Retina (tissue), 1 donor: ENCODE measurements at places on chromosomes 7 and 10.

DNA sequence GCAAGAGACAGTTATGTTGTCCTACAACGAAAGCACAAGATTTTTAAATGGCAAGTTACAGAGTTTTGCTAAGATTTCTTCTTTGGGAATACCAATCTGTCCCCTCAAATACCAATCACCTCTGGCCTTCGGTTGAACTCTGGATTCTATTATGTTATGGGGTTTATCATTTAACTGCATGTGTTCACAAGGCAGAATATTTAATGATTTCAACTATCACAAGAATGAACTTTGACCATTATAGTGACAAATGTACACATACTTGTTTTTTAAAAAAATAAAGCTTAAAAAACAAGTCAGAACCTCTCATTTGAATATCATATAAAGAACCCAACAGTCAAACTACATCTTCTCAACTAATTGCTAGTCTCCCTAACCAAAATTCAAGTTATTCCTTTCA lies 11.3 kb downstream of the OAT start:
- DNase-seq = no peak

- DNase-seq = no peak
These were observed 184.0 kb downstream of the ADAM12 start for GRCh38 chr10:126204320-126204719.

GRCh38 chr7:159115601-159116501 lies 28.8 kb downstream of the VIPR2 start:
- no peak for DNase-seq

DNA sequence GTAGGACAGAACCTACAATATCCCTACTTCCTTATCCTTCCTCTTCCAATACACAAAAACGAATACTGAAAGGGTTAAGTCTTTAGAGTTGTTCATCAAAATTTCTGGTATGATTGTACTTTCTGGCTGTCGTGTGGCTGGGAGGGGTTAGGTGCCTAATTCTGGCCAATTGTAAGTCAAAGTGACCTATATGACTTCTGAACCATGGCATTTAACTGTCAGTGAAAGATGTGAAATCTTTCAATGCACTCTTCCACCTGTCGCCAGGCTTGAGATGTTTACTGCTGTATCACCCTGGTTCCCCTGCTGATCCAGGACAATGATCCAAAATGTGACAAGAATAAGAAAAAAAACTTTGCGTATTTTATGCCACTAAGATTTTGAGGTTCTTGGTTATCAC lies 20.8 kb downstream of the EPC1 start:
- DNase-seq = no peak

- no peak for DNase-seq
These were observed 54.6 kb downstream of the VSTM2A start for GRCh38 chr7:54596747-54597146.

DNA sequence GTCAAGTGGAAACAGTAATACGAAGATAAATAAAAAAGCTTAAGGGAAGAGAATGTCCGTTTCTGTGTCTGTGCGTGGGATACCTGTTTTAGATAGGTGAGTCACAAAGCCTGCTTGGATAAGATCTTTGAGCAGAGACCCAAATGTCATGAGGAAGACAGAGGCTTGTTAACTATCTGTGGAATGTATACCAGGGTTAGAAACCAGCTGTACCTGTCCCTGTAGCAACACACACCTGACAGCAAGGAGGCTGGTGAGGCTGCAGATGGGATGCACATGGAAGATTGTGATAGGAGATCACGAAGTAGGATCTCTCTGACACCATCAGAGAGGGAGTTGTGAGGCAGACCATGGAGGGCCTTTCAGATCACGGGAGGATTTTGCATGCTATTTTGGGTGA lies 105.3 kb downstream of the ARHGAP21 start:
- DNase-seq = no peak

DNA sequence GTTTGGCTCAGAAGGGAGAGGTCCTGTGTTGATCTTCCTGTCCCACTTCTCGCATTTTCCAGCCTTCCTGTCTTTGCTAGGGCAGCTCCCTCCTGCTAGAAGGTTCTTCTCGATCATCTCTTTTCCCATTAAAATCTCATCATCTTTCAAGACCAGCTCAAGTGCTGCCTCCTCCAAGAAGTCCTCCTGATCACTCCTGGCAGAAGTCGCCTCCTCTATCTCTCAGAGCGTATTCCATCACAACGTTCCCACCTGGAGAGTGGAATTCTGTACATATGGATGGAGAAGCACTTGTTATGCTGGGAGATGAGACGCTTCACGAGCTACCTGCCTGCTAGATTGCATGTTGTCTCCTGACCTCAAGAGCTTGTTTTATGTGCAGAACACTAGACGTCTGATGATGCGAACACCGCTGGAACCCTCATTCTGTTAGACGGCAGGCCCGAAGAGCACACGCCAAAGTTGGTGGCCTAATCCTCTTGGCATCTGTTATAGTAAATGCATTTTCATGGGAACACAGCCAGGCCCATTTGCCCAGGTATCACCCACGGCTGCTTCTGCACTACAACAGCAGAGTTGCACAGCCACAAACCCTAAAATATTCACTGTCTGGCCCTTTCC lies 68.0 kb upstream of the INSIG1 start:
- no peak for DNase-seq

DNA sequence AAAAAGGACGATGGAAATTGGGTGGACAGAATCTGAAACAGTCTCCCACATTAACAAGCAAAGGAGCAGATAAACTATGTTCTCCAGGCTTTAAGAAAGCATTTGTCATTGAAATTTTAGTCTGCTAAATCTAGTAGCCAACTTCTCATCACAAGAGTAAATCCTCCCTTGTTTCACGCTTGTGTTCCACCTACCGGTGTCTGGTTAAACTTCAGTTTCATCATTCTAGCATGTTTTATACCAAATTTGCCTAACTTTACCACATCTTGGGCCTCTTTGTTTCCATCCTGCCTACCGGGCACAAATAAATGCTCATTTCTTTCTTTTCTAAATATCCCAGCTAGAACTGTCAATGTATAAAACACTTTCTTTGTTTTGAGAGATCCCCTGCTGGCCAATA lies 5.8 kb downstream of the LIPA start:
- DNase-seq = no peak

- DNase-seq = peak; percentile 64
These were observed 655 bp downstream of the PTPRE start for GRCh38 chr10:127907411-127908105.

- no peak for DNase-seq
These were observed 134.6 kb downstream of the SEMA3A start for GRCh38 chr7:84060000-84060399.

GRCh38 chr7:82067628-82068264 lies 297.9 kb upstream of the HGF start:
- DNase-seq = no peak

DNA sequence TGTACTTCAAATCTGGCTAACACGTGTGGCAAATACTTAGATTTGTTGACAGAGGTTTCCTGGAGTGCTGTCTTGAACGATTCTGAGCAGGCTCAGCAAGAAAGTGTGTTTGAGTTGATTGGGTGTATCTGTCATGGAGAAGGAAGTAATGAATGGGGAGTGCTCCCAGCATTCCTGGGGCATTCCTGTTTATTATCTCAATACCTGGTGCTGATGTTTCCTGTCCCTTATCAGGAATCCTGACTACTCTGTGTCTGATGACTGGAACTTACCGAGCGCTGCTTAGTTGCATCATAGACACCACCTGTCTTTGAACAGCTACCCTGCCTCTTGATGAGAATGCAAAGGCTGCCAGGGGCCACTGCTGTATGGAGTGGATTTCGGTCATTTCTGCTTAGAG lies 41.0 kb upstream of the TMEM248 start:
- DNase-seq = no peak

DNA sequence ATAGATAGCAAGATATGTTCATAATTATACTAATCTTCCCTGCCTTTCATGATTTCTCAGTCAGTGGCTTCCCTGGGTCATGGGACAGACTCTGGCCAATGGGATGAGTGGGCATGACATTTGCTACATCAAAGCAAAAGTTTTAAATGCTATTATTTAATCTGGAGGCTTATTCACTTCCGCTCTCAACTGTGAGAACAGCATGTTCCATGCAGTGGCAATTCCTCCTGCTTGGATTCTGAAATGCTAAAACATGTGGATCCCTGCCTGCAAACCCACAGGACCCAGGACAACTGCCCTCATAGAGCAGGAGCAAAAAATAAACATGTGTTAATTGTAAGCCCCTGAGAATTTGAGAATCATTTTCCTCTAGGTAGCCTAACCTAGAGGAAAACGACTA lies 1412.4 kb upstream of the CELF2 start:
- DNase-seq = no peak

- DNase-seq = peak; percentile 88
These were observed 95.1 kb upstream of the DIP2C start for GRCh38 chr10:784403-785088.

DNA sequence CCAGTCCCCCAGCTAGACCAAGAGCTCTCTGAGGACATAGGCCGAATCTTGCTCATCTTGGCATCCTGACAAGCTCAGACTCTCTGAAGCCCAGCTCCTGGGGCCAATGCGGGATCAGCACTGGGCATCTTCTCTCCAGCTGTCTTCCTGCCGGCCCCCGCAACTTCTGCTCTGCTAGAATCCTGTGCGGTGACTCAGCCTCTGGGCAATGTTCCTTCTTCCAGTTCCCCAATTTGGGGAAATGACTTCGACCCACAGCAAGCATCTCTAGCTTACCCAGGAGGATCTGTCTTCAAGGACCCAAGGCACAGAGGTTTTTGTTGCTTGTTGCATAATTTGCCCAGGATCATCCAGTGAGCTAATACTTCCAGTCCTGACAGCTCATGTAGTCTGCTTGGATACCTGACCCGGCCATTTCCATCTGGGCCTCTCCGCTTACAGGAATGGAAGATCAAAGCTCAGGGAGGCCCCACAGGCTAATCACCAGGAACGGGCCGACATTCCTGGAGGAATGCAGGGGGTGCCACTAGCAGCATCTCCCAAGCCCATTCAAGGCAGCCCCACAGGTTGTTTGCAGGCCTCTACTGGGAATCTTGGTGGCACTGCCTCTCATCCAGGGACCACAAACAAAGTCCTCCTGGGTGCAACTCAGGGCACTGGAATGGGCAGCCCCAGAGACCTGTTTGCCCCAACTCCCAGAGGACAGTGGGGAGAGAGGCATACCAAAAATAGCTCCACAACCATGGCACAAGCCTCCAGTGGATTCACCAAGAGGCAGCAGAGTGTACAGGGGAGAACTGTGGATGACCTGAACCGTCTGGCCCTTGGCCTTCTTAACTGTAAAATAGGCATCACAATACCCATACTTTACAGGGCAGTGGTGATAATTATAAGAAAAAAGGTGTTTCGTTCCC lies 151.9 kb downstream of the NEURL1 start:
- DNase-seq = no peak

DNA sequence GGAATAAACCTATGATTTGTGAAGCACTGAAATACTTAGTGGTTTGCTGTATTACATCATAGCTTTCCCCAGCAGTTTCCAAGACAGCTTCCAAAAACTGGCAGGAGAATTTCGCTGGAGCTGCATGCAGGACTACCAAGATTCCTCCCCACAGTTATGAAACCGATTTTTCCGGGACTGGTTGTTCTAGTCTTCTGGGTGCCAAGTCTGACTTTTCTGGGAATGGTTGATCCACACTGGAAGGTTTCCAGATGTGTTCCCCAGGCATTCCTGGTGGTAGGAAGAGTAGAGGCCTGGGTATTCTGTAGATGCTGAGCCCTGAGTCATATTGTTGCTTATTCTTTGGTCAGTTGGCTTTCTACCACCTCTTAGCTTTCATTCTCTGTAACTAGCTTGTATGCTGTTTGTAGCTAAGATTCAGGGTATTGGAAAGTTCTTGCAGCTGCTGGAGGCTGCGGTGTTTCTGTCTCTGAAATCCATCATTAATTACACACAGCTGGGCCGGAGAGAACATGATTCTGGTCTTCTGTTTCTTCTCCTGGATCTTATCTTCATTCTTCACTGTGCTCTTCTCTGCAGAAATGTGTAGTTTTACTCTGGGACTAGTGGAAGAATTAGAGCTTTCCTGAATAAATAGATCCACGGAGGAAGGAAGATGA lies 6.3 kb downstream of the ABCC2 start:
- DNase-seq = no peak

DNA sequence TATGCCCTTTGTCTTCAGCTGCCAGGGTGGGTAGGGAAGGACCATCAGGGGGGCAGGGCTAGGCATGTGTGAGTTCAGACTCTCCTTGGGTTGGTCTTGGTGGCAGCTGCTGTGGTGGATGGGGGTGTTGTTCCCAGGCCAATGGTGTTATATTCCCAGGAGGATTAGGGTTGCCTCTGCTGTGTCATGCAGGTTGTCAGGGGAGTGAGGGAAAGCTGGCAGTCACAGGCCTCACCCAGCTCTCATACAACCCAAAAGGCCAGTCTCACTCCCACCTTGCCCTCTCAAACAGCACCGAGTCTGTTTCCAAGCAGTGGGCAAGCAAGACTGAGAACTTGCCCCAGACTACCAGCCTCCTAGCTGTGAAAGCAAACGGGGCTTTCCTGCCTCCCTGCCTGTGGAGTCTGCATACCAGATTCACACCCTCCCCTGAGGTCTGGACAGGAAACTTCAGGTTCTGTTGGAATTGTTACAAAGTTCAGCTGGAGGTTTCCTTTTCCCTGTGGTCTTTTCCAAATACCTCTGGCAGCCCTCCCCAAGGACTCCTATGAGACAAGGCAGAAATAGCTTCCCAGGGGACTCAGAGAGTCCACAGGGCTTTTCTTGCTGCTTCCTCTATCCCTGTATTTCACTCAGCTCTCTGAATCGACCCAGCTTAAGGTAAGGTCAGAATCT lies 1.4 kb downstream of the HYAL4 start:
- DNase-seq = no peak

- no peak for DNase-seq
These were observed 5.5 kb upstream of the MDFIC start for GRCh38 chr7:114916261-114916892.

DNA sequence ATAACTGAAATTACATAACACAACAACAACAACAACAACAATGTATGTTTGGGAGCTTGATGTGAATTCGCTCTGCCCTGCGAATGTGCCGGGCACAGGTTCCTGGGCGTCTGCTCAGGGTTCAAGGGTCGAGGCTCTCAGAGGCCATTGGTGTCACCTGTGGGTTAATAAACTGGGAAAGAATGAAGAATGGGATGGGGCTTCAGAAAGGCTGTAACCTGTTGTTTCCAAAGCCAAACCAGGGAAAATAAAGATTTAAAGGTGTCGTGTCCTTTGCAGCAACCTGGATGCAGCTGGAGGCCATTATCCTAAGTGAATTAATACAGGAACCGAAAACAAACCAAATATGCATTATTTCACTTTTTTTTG lies 17.3 kb upstream of the KLRG2 start:
- DNase-seq = no peak

DNA sequence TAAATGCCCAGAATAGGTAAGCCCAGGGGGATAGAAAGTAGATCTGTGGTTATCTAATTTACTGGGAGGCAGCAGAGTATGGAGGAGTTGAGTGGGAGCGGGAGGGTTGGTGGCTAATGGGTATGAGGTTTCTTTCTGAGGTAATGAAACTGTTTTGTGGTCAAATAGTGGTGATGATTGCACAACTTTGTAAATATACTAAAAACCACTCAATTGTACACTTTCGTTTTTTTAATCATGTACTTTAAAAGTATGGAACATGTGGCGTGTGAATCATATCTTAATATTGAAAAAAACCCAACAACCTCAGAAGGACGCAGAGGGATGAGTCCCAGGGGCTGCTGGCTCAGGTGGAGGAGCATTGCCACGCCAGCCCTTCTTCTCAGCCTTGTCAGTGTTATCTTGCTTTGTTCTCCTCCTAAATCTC lies 118.1 kb downstream of the WDR11 start:
- DNase-seq = no peak

GRCh38 chr7:114085313-114085591 lies 166.4 kb upstream of the PPP1R3A start:
- peak; percentile 91 for DNase-seq
